Stimulated activated CD4-positive, alpha-beta T cell treated with anti-CD3 and anti-CD28 coated beads, Interleukin-15, amount 100 ng/mL, for 1 hour (primary cell): ENCODE measurements at places on chromosomes 6 and 20.

DNA sequence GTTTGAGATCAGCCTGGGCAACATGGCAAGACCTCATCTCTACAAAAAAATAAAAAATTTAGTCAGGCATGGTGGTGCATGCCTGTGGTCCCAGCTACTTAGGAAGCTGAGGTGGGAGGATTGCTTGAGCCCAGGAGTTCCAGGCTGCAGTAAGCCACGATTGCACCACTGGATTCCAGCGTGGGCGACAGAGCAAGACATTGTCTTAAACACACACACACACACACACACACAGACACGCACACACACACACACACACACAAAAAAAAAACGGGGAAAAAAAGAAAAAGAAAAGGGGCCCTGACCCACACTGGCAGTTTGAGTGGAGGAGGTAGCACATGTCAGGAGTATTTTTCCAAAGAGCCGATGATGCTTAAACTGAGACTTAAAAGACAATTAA, 122.2 kb downstream of the AFG1L start:
- DNase-seq: no peak

DNA sequence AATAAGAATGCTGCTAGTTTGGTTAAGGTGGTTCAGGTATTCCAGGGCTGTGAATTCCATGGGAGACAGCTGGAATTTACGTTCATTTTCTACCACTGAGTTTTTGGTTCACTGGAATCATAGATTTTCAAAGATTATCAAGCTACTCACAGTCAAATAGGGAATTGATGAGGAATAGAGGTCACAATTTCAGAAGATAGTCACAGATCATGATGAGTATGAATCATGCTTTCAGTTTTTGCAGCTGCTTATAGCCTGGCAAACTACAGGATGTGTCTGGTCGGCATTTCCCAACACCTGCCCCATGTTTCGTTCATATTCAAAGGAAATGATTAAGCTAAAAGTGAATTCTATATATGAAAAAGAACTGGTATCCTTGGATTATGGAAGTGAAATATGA, 58.7 kb downstream of the BCKDHB start:
- DNase-seq: no peak

GRCh38 chr6:34358389-34358905, 34.0 kb downstream of the NUDT3 start:
- no peak for DNase-seq

- no peak for DNase-seq
These were observed 101.8 kb downstream of the ALDH8A1 start for GRCh38 chr6:134848076-134848475.

- no peak for DNase-seq
These were observed 26.3 kb downstream of the HECA start for GRCh38 chr6:139161169-139161568.

DNA sequence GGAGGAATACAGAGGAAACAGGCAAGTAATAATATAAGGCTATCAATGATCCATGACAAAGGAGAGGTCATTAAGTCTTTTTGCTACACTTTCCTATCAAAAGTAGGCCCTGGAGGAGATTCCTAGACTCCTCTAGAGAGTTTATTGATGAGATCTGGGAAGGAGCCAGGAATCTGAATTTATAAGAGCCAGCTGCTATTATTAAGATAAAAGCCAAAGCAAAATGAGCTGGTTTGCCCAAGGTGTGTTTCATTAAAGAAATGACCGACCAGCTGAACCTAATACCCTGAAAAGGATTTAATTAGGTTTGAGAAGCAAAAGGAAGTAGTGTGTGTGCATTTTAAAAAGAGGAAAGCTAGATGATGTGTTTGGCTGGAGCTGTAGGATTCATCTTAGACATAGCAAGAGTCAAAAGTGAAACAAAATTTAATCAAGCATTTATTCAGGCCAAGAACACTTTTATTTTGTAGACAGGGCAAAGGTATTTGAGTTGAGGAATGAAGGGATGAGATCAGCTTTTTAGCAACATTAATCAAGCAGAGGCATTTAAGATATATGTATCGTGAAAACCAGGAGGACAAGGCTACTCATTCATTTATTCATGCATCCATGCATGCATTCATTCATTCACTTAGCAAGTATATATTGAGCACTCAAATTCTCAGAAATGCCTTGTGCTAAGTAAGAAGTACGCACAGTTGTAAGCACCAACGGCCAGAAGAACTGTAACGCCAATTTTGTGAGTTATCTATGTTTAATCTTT, 43.5 kb upstream of the SCAF8 start:
- no peak for DNase-seq

DNA sequence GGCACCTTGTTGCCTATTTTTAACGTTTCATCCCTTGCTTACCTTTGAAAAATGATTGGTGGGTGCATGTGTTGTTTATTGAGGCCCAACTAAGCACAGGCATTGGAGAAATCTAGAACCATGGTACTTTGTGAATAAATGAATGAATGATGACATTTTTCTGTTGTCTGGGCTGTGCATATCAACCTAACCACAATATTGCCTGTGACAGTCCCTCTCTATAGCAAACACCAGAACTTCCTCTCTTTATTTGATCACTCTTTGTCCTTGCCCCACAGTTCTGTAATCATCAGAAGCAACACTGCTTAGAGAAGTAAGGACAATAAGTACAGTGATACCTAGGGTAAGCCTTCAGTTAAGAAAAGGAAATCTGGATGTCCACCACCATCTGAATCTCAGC, 75.1 kb downstream of the TBC1D7 start:
- DNase-seq: no peak

DNA sequence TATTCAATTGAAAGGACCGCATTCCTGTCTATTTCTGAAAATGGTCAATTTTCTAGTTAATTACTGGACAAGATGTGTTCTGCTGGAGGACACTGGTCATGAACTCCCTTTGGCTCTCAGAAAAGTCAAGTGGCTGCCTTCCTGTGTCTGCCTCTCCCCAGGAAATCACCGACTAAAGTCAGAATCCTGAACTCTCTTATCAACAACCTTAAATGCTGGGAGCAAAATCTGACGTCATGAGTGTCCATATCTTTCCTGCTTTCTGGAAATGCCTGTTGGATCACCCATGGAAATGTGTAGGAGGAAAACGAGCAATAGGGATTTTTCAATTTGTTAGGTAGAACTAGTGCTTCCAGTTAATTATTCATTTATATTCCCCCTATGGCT, 53.5 kb upstream of the PLCB1 start:
- no peak for DNase-seq

GRCh38 chr6:11296449-11297375, 64.2 kb upstream of the NEDD9 start:
- no peak for DNase-seq

DNA sequence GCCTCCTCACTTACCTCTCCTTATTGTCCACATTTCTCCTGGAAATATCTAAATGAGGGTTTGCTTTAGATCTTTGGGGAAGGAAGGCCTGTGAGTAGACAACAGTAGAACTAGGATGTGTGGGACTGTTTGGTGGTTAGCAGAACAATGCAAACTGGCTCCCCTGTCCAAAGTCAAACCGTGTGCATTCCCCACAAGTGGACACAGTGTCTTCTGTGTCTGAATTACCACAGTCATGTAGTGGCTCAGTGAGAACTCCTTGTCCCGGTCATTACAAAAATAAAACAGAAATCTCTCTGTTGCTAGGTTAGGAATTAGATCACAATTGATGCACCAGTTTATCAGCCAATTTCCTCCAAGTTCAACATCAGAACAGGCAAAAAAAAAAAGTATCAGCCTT, 455 bp upstream of the ADGRF4 start:
- no peak for DNase-seq

- DNase-seq: no peak
These were observed 4.0 kb downstream of the PEX6 start for GRCh38 chr6:42974919-42975505.

DNA sequence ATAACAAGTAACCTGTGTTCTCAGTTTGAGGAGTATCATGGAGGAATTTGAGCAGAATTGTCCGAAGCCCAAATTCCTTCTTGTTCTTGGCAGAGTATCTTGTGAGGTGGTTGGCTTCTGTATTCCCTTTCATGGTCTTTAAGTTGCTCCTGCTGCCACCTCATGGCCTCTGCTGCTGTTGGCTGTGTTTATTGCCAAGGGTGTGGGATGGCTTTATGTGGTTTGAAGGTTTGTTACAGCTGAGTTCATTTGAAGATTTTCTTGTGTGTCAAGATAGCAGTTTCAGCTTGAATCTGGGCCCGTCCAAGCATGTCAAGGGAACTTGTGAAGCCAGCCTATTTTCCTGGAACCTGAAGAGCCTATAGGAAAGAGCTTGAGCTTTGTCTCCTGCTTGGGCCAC, 20.2 kb upstream of the TTK start:
- no peak for DNase-seq

- no peak for DNase-seq
These were observed 12.2 kb upstream of the FYN start for GRCh38 chr6:111885373-111886027.

- DNase-seq: no peak
These were observed 63.5 kb upstream of the E2F3 start for GRCh38 chr6:20338156-20338555.

DNA sequence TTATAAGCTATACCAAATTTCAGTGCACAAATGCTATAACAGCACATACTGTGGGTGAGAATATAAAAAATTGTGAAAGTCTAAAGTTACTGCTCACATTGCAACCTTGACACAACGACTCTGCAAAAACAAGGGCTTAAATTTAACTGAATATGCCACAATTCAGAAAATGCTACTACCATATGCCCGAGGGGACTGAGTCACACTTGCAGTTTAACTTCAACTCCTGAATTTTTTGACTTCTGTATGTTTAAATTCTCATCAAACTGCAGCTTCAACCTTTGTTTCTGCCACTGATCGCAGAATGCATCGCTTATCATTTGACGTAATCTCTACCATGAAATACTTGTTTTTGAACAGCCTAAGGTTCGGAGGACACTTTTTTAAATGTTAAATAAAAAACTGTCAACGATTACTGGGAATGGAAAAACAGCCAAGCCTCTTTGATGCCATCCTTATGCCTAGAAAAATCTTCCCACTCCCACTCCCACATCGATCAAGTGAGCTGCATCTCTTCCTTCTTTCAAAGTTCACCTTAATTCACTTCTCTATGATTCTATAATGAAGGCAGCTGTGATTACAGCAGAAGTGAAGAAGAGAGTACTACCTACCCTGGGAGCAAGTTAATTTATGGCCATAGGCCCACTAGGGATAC, 136.5 kb downstream of the ATXN1 start:
- DNase-seq: no peak

GRCh38 chr6:82589509-82590206, 226.0 kb downstream of the TPBG start:
- no peak for DNase-seq

DNA sequence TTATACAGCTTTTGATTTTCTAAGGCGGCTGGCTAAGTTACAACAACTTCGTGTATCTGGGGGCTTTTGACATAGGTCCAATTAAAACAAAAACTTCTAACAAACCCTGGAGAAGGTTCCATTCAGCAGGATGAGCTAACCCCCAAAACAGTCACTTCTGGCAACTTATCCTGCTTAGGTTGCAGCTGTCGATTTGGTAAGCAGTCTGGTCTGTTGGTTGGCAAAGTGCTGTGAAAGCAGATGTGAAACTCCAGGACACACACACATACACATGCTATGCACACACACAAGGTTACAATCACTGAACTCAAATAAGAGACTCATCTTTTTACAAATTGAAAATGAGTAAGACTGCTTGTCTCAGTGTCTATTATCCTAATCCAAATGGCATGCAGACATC, 119.0 kb upstream of the STMND1 start:
- no peak for DNase-seq

- DNase-seq: no peak
These were observed 117.2 kb downstream of the BANF2 start for GRCh38 chr20:17816804-17817587.

DNA sequence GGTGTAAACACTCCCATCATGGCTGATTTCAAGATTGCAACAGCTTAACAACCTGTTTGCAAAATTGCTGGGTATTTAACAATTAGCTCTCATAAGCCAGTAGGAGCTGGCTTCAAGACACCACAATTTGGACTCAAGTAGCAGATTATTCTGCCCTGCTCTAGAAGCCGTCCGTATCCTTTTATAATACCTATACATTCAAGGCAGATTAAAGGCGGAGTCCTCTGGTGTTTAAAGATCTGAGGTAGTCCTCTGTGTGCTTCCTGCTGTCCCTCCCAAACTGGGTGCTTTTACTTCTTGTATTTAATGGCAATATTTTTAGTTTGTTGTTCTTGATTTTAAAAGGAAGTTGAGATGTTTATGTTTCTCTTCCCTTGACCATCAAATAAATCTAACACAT, 62.2 kb upstream of the SOX4 start:
- no peak for DNase-seq

GRCh38 chr6:72783666-72784065, 161.8 kb downstream of the KCNQ5 start:
- DNase-seq: no peak

GRCh38 chr6:56652231-56652630, 9.5 kb upstream of the DST start:
- DNase-seq: no peak

DNA sequence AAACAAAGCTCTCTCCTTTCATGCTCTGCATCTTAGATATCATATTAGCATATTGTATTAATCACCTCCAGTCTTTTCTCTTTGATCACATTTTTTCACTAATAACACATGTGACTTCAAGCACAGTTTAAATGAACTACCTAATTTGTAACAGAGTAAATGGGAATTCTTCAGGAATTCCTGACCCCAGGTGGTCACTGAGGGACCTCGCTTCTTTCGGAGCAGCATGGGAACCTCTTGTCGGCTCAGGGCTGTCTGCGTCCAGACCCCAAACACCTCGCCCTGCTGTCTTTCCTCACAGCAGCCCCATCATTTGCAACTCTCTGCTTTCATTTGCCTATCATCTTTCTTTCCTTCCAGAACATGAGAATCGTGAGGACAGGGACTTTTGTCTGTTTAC, 103.5 kb downstream of the DACT2 start:
- no peak for DNase-seq

DNA sequence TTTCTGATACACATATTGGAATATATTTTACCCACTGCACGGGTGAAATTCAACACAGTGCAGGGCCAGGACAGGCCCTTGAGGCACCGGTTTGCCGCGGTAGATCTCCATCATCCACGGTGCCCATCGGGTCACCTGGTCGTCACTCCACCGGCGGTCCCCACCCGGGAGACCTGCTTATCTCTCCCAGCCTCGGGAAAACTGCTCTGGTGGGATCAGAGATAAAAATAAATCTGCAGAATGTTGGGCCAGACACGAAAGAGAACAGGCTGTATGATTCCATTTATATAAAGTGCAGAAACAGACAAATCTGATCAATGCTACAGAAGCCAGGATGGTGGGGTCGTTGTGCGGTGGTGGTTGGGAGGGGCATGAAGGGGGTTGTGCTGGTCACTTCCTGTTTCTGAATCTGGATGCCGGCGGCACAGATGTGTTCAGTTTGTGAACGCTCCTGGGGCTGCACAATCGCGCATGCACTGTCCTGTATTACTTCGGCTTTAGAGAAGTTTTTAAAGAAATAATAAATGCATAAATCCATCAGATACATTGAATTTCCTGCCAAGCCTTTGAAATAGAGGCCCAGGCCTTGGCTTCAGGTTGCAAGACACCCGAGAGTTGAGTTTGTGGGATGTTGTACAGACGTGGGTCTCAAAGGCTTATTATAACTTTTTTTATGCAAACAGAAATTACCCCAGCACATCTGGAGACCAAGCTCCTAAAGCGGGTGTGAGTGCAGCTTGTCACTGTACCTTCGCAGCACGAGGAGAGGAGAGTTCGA, 54.3 kb downstream of the ANKRD60 start:
- no peak for DNase-seq
